ENCODE measurements at places on chromosomes 4 and X. TPM values are rescaled to one million over a fixed set of nuclear protein-coding genes. Genes with fewer than 3 reads are reported as not detected.

DNA sequence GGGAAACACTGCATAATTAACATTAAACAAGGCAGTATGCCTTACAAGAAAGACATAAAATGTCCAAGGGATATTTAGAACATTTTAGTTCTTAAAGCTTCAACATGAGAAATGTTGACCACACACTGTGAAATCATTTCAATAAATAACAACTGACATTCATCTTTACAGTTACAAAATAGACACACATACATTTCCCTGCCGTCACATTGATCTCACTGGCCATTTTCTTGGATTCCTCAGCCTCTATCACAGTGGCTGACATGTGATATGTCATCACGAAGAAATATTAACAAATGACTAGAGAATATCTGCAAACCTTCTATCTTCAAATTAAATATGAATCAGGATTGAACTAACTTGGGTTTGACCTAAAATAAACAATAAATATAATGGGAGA lies 1.9 kb downstream of the CXCL2 start:
- no peak for DNase-seq

BCAP31 gene
- 112 TPM for total RNA-seq

CRLF2 gene
- 0.31 TPM for total RNA-seq

DNA sequence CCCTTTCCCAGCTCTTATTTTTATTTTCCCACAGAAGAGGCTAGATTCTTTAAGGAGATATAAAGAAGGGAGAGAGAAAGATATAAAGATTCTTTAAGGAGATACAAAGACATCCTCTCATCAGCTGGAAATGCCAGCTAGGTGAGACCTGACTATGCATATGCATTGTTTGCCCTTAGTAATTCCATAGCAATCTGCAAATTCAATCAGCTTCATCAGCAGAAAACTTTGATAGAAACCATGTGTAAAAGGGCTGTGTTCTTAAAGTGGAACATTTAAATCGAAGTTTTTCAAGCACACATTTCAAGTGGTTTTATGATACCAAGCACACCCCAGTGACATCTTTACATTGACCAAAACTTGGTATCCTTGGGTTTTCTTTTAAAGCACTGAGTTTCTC lies 24.1 kb downstream of the FHL1 start:
- DNase-seq: no peak

DNA sequence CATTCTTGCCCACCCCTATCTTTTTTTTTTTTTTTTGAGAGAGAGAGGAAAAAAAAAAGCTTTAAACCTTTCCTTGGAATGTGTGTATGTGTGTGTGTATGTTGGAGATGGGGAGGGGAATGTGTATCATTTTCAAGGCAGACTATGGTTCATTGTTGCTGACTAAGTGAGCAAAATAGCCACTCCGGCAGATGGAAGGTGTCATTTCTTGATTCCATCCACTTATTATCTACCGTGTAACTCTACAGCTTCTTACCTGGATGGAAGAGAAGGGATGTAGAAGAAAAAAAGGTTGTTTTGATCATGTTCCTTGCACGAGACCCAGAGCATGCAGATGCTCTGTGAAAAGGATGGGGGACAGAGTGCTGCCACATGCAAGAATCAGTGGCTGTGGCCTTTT lies 5.9 kb upstream of the GK2 start:
- DNase-seq: no peak

GRCh38 chrX:56759736-56760409 lies 30.8 kb downstream of the NBDY start:
- DNase-seq: peak; percentile 56

ZXDA gene
- total RNA-seq: 14.4 TPM

VCX2 gene
- total RNA-seq: not detected

DNA sequence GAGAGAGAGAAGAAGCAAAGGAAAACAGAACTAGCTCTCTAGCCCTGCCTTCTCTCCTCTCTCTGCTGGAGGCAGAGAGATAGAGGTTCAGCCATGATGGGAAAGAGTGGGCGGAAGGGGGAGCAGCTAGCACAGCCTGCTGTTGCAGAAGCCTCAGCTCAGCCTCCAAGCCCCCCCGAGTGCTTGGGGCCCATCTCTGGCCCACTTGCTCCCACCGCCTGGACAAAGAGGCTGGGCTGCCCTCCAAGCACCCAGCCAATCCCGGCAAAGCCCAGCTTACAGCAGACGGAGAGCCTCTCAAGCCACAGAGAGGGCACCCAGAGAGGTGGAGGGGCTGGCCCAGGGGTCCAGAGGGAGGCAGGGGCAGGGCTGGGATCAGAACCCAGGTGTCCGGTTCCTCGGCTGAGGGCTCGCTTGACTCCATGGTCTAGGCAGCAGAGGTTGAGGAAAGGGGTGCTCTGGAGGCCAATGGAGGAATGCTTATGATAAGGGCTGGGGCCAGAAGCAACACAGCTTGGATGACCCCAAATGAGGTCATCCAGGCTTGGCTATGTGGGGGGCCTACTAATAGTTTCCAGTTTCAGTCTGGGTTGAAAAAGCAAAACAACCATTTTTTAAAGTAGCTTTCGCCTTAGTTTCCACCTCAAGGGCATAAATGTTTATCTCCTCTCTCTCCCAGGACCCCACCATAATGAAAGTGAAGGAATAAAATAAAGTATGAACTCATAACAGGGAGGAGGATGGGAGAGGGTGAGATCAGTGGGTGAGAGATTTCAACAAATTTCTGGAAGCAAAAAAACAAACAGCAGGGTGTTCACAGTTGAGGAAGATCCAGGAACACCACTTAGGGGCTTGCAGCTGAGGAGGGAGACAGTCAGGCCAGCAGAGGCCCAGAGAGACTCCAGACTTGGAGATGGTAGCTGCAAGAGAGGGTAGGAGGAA lies 24.9 kb upstream of the IQSEC2 start:
- no peak for DNase-seq

PRDM8 gene
- 1.3 TPM for total RNA-seq

- DNase-seq: no peak
These were observed 46.0 kb downstream of the SEPSECS start for GRCh38 chr4:25113915-25114904.

TRAM1L1 gene
- 1.1 TPM for total RNA-seq

GRCh38 chr4:54332542-54332941 lies 103.4 kb downstream of the PDGFRA start:
- DNase-seq: no peak

XAGE1B gene
- total RNA-seq: not detected

NAA11 gene
- not detected for total RNA-seq

DNA sequence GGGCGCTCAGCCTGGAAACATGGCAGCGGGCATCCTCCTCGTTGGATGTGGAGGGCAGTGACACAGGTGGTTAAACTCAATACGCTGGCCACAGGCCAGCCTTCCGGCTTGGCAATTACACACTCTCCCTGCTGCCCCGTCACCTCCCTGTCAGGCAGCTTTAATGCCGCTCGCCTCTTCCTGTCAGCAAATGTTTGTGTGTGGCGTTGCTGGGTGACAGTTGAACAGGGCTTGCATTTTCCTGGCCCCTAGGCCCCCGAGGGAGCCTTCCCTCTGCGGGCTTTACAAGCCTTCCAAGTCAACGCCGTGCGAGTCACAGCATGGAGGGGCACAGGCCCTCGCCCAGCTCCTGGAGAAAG lies 620.0 kb downstream of the BCOR start:
- DNase-seq: no peak

DNA sequence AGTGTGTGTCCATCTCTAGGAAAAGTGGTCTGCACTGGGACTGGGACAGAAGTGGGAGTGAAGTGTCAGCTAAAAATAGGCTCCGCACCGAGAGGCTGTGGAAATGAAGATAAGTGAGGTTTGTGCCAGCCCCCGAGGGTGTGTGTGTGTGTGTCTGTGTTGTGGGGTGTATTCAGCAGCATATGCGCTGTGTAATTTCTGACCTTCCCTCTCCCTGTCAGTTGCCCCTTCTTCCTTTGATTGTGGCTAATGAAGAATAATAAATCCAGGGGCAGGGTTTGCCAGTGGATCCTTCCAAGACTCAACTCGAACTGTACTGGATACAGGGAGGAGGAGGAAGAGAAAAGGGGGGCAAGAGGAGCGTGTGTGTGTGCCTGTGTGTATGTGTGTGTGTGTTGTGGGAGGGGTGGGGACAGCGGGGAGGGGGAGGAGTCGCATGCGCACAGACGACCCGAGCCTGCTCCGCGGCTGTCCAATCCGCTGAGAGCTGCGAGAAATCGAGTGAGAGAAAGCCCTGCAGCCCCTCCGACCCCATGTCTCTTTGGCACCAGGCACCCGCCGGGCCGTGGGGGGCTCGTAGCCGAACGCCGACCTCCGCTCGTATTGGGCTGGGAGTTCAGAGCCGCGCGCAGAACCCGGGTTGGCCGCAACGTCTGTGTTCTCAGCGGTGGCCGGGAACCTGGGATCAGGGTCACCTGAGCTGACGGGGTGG lies 916 bp upstream of the POU4F2 start:
- DNase-seq: no peak

DNA sequence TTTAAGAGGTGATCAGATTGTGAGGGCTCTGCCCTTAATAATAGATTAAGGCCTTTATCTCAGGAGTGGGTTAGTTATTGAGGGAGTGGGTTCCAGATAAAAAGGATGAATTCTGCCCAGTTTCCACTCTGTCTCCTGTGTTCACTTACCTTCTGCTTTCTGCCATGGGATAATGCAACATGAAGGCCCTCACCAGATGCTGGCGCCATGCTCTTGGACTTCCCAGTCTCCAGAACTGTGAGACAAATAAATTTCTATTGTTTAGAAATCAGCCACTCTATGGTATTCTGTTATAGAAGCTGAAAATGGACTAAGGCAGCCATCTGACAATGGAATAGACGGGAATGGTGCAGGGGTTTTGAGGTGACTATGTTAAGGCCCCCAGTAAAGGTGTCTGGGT lies 6.9 kb upstream of the RELL1 start:
- no peak for DNase-seq

GRCh38 chr4:183035726-183036415 lies 63.2 kb upstream of the WWC2 start:
- DNase-seq: no peak

- DNase-seq: no peak
These were observed 128.3 kb downstream of the PJA1 start for GRCh38 chrX:69036674-69037573.

HSD17B10 gene
- 46.6 TPM for total RNA-seq

DNA sequence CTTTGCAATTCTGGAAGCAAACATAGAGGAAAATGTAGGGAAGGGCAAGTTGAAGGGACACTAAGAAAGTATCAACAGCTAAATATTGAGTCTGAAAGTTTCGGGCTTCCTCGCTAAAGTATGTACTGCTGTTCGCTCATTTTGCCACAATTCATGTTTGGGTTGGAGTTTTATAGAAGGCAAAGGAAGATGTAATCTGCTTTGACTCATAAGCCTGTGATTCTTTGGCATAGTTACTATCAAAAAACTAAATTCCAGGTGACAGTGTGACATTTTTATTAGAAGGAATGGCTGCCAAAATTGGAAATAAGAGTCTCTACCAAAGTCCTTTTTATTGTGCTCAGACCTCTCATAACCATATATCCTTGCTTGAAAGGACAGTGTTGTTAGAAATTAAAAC lies 336.7 kb upstream of the ADGRL3 start:
- no peak for DNase-seq

ARHGAP36 gene
- total RNA-seq: not detected

MGST2 gene
- 121 TPM for total RNA-seq

DNA sequence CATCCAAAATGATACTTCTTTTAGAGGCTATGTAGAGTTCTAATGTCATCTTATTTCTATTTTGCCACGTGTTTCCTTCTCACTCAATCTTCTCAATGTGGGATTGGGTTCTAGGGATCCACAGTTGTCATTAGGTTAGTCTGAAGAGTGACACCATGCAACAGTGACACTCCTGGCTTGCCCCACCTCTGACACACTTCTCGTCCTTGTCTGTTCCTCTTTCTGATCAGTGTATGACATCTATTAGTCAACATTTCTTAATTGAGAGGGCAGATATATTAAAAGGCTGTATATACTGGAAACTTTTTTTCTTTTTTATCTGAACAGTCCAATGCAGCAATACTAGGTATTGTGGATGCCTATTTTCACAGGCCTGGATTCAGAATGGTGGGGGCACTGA lies 67.6 kb upstream of the GYPA start:
- DNase-seq: no peak

DNA sequence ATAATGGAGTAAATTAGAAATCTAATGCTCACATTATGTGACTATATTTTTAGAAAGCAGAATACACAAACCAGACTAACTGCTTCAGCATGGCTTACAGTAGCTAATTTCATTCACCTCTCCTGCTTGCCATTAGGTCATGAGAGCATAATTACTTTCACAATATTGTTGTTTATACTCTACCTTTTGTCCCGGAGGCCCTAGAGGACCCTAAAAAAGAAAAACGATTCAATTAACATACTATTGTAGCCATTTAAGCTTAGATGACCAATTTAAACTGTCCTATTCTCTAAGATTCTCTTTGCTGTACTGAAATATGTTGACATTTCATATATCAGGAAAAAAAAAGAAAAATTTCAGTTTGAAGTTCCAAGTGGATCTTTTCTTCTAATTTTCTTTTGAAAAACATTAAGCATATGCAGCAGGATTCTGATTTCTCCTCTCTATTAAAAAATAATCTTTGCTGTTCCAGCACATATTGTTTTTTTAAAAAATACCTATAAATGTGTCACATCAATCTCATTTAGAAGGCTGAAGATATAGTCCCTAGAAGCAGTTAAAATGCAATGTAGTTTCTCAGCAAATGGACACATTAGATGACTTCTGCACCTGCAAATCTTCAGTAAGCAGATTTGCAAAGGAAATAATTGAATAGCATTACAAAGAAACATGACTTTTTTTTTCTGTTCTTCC lies 157.7 kb upstream of the ETNPPL start:
- no peak for DNase-seq

DNA sequence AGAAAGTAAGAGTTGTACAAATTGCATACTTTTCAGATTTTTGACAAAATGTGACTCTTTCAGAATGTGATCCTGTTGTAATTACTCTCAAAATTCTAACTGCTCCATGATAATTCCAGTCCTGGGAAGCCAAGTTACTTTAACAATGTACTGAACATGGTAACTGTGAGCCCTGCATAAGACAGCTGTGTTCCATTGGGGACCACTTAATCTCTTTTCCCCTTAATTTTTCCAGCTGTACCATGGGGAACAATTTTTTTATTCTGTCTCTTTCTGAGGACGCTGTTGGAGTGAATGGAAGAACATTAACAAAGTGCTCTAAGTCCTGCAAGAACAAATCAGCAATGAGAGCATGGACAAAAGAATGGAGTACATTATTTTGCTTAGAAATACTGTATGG lies 95.8 kb downstream of the UPRT start:
- no peak for DNase-seq

- DNase-seq: no peak
These were observed 22.1 kb upstream of the RRAGB start for GRCh38 chrX:55695227-55696018.

- DNase-seq: peak; percentile 88
These were observed at the start of gene EVC2 for GRCh38 chr4:5708449-5709206. EVC2 (minus strand) TSS chr4:5708559; CDS start chr4:5708513, 46 bp downstream.

GRCh38 chr4:3358656-3359055 lies 65.8 kb downstream of the RGS12 start:
- DNase-seq: no peak

GRCh38 chr4:39526765-39527295 lies 409 bp downstream of the UGDH start:
- DNase-seq: no peak

DNA sequence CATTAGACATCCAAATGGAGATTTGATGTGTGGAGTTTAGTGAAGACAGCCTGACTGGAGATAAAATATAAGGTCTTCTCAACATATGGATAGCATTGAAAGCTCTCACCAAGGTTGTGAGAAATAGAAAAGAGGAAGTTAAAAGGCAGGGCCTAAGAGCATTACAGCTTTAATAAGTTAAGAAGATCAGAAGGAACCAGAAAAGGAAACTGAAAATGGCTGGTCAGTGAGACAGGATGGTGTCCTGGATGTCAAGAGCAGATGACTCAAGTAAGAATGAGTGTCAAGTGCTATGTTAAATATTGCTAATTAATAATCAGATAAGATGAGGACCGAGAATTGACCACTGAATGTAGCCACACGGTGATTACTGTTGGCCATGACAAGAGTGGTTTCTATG lies 642.9 kb downstream of the STPG2 start:
- DNase-seq: no peak

FRMPD4 gene
- total RNA-seq: not detected

Data from suprapubic skin (tissue), 4 donors.